ENCODE measurements at places on chromosomes 13 and 19.

DNA sequence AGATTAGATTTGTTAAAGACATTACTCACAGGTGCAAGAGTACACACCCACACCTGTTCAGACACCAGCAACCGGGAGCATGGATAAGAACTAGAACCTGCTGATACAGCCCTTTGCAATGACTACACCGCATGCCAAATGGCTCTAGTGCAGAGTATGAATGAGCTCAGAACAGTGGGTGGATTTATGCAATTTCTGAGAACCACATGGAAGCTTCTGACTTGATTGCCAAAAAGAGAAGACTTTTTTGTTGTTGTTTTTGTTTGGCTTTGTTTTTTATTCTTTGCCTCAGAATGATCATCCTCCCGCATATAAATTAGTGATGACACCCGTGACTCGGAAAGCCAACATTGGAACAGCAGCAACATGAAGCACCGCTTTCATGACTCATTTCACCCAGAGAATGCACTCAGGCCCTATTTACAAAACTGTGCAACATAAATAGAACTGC, 77.4 kb upstream of the LRCH1 start:
- no peak for DNase-seq

DNA sequence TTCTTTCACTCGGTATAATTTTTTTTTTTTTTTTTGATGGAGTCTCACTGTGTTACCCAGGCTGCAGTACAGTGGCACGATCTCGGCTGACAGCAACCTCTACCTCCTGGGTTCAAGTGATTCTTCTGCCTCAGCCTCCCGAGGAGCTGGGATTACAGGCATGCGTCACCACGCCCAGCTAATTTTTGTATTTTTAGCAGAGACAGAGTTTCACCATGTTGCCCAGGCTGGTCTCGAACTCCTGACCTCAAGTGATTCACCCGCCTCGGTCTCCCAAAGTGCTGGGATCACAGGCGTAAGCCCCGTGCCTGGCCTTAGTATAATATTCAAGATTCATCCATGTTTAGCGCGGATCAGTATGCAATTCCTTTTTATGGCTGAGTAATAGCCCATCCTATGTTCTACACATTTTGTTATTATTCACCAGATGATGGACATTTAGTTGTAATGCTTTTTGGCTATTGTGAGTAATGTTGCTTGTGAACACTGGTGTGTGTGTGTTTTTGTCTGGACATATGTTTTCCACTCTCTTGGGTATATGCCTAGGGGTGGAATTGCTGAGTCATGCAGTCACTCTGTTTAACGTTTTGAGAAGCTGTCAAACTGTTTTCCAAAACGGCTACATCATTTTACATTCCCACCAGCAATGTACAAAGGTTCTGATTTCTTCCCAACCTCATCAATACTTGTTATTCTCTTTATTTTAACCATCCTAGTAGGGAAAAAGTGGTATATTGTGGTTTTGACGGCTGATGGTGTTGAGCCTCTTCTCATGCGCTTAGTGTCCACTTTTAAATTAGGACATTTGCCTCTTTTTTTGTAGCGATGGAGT, 22.9 kb downstream of the PLEKHF1 start:
- no peak for DNase-seq

GRCh38 chr13:55497486-55497885, 1643.2 kb upstream of the PRR20A start:
- DNase-seq, result no peak

GRCh38 chr13:37905736-37906135, 36.2 kb upstream of the TRPC4 start:
- DNase-seq, result no peak

DNA sequence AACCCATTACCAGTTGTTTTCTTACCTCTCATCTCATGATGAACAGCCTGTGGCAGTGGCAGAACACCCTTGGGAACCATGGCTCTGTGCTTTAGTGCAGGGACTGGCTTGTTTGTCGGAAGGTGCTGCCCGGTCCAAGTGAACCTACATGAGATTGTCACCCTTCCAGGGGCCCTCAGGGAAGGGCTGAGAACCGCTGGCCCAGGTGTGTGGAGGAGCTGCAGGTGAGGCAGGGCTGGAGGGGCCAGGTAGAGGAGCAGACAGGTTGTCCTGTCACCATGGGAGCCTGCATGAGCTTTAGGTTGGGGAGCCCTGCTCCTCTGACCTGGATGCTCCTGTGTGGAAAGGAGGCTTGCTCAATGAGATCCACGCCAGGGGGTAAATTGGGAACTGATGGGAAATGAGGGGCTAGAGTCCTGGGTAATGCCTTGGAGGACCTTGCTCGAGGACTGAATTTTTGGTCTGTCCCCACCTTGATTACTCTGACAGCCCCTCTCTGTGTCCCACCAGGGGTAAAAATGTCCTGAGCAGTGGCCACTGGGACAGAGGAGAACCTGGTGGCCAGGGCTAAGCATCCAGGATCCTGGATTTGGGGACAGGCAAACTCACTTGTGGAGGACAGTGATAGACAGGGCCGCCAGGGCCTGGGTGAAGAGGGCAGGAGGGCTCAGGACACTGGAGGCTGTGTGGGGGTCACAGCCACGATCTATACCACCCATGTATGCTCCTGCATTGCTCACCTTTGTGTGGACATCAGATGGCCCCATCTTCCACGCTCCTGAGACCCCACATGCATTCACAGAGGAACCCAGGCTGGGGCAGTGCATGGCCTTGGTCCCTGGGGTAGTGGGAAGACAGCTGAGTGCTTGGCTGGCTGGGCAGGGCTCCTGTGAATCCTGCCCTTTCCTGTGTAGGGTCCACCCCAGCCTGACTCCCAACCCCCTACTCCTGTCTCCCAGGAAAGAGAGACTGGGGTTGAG, 24.1 kb upstream of the CEACAM1 start:
- no peak for DNase-seq

- DNase-seq, result no peak
Observed at GRCh38 chr13:39494006-39494405, 109.0 kb downstream of the LHFPL6 start.

DNA sequence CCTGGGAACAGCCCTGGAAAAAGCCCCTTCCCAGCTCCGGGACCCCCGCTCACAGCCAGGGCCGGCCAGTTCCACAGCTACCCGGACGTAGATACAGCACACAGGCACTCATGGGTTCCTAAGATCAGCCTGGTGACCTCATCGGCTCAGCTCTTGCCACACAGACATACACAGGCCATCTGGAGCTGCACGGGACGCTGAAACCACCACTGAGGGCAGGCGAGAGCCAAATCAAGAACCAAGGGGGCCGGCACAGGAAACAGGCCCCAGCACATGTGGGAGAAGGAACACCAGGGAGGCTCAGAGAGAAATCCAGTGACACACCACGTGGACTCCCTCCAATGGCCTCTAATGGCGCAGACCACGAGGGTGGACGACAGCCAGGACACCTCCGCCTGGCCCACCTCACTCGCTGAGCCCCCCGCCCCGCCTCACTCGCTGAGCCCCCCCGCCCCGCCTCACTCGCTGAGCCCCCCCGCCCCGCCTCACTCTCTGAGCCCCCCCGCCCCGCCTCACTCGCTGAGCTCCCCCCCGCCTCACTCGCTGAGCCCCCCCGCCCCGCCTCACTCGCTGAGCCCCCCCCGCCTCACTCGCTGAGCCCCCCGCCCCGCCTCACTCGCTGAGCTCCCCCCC, 69.7 kb upstream of the C13orf46 start:
- DNase-seq, result peak; percentile 41

DNA sequence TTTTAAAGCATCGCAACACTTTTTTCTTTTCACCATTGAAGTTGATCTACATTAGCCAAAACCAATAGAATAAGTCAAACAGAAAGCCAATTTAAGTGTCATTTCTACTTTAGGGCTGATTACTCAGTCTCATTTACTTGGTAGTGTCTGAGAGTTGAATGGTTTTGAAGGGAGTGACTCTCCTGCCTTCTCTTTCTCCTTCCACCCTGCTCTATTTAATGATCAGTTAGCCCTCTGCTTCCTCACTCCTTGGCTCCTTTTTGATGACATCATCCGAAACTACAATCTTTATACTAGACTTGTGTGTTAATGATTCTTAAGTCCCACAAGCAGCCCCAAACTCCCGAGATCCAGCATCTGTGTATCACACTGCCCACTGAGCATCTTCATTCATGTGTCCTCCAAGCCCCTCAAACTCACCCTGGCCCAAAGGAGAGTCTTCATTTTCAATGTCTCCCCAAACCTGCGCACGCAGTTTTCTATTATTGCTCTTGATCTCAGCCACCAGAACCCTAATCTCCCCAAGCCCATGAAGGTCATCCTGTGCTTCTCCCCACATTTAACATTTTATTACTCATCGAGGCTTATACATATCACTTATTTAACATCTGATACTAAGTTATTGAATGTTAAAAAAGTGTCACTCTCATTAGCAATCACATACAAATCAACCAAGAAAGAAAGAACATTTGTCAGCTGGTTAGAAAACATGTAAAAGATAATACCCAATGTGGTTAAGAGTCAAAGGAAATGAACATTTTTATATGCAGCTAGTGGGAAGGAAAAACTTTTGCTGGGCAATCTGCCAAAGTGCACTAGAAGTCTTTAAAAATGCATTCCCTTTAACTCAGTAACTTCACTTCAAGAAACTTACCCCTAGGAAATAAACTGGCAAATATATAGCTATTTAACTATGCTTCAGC, 32.2 kb upstream of the ARGLU1 start:
- DNase-seq, result no peak

GRCh38 chr19:43300206-43300605, 30.9 kb upstream of the PSG9 start:
- DNase-seq, result no peak

- no peak for DNase-seq
Observed at GRCh38 chr13:99347335-99347878, 40.2 kb upstream of the GPR183 start.

- no peak for DNase-seq
Observed at GRCh38 chr13:40940841-40941240, 78.3 kb downstream of the ELF1 start.

- peak; percentile 3 for DNase-seq
Observed at GRCh38 chr19:10503002-10503789, at the start of gene KEAP1. KEAP1 (minus strand) TSS chr19:10503356; CDS start chr19:10500033, 3,323 bp downstream.

- no peak for DNase-seq
Observed at GRCh38 chr13:98785405-98785804, 32.9 kb upstream of the SLC15A1 start.

GRCh38 chr13:98738213-98738612, 14.3 kb downstream of the SLC15A1 start:
- DNase-seq, result no peak

DNA sequence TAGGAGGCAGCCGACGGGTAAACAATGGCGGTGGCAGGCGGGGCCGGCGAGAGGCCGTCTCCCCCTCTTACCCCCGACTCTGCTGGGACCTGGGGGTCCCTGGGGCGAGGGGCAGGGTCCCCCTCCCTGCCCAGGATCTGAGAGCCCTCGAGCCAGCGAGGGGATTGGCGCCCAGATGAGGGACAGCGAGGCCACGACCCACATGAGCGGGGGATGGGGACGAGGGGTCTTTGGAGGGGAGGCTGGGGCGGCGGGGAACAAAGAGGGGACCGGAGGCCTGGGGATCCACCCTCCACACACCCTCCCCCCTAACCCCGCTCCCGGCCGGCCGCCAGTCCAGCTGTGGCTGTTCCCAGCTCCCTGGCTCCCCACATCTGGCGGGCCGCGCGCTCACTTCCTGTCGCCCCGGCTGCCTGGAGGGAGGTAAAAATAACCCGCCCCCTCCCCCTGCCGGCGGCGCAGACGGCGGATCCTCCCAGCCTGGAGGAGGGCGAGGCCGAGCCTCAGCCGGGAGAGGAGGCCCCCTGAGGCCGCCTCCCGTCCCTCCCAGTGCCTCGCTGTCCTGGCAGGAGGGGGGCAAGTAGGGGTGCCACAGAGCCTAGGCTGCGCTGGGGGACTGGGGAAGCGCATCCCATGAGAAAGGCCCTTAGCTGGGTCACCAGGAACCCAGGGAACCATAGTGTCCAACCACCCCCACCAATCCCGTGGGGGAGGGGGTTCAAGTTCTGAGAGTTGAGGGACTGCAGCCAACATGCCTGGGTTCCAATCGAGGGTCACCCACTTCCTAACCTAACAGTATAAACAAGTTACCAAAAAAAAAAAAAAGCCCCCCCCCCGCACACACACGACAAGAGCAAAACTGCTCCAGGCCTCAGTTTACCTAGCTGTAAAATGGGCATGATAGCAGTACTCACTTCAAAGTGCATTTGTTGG, 29.3 kb upstream of the NANOS3 start:
- peak; percentile 52 for DNase-seq

DNA sequence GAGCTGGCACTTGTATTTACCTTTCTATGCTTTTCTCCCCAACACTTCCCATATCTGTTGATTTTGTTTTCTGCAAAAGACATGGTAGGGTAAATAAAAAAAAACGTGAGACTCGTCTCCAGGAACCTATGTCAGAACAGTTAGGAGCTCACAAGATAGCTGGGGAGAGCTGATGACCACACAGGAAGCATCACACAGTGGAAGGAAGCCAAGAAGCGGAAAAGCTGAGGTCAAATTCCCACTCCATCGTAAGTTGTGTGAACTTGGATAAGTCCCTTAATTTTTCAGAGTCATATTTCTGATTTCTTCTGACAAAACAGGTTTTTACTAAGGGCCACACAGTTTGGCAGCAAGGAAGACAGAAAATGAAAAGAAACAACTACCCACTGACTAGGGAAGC, 199.6 kb downstream of the KLF5 start:
- no peak for DNase-seq

GRCh38 chr13:74270018-74270417, 135.8 kb upstream of the KLF12 start:
- no peak for DNase-seq

DNA sequence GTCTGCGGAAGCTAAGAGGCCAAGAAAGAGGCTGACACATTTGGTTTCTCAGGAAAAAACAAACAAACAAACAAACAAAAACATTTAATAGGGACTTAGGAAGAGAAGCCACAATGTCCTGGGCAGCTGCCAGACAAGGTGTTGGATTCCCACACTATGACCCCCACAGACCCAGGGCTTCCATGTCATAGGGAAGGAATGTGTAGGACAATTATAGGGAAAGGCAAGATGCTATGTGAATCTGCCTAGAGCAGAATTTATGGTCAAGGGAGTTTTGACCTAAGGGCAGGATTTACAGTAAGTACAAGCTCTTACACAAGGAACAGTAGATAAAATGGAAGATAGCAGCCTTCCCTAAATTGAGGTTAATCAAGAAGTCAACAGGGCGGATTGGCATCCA, 9.1 kb upstream of the CDADC1 start:
- DNase-seq, result no peak

DNA sequence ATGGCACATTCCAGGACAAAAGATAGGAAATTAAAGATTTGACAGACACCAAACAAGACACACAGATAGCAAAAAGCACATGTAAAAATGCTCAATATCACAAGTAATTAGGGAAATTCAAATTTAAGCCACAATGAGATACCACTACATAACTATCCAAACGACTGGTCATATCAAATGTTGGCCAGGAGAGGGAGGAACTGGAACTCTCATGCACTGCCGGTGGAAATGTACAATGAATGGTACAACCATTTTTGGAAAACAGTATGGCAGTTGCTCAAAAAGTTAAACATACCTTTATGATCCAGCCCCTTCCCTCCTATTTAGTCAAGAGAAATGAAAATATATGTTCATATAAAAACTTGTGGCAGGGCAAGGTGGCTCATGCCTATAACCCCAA, 36.8 kb upstream of the CYP2S1 start:
- no peak for DNase-seq

- no peak for DNase-seq
Observed at GRCh38 chr13:85529218-85529594, 270.0 kb downstream of the SLITRK6 start.

GRCh38 chr13:107450931-107451330, 764.4 kb downstream of the LIG4 start:
- no peak for DNase-seq

Measured in NCI-H2227 treated with DMSO at 0.1 percent for 48 hours (cell line).